Hepatic stellate cell (primary cell): ENCODE measurements at places on chromosomes 16 and 17.

DNA sequence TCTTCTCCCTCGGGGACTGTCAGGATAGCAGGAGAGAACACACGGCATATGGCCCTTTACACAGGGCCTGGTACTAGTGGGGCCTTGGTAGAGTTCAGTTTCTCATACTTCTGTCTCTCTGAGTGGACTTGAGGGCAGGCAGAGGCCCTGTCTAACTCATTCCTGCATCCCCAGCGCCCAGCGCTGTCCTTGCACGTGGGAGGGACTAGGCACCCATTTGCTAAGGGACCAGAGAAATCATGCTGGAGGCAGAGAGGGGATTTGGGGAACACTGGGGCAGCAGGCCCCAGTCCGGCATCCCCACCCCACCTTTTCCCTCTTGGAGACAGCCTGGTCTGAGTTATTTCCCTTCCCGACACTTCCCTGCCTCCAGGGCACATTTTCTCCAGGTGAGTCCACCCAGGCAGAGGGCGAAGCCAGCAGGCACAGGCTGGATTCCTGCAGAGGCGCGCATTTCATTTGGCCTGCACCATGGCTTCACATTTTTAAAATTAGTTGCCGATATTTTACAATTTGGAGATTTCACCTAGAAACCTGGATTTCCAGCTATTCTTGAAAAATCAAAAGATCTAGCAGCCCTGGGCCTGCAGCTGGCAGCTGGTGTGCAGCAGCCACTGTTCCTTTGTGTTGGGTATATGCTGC lies 9.7 kb upstream of the NKD1 start:
- no peak for DNase-seq

GRCh38 chr16:15604460-15605440 lies 38.2 kb downstream of the MARF1 start:
- DNase-seq: no peak

GRCh38 chr17:17560167-17560566 lies 31.3 kb downstream of the PEMT start:
- DNase-seq: no peak

DNA sequence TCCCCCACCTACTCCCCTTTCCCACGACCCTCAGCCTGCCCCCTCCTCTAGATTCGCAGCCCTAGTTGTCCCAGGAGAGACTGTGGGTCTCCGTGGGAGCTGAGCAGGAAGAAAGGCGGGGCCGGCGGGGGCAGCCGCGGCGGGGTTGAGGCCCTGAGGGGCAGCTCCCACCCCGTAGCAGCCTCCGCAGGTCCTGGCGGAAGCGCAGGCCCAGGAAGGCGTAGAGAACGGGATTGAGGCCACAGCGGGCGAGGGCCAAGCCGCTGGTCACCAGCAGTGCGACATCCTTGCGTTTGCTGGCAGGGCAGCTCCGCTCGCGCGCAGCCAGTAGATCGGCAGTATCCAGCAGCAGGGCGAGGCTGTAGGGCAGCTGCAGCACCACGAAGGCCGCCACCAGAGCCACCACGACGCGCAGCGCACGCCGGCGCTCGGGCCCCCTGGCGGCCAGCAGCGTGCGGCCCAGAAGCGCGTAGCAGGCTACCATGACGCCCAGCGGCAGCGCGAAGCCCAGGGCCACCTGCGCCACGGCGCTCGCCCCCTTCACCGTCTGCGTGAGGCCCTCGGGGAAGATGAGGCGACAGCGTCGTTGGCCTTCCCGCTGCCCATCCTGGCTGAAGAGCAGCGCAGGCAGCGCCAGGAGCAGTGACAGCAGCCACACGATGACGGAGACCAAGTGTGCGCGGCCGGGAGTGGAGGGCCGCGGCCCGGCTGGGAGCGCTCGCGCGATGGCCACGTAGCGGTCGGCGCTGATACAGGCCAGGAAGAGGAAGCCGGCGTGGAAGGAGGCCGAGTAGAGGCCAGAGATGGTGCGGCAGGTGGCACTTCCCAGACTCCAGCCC lies 1.9 kb downstream of the CCR10 start:
- DNase-seq: peak; percentile 88

DNA sequence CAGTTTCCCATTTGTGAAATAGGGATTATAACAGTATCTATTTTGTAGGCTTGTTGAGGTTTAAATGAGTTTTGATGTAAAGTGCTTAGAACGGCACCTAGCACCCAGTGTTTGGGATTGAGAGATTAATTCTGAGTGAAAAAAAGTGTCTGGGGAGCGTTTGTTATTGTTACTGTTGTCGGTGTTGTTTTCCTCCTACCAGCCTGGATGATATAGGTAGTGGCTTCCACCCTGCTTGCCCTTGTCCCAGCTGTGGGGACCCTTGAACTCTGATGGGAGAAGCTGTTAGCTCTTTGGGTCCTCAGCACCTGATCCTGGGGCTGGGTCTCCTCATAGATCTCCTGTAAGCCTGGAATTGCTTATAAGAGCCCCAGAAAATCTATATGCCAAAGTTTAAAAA lies 4.9 kb downstream of the FMNL1 start:
- DNase-seq: no peak

DNA sequence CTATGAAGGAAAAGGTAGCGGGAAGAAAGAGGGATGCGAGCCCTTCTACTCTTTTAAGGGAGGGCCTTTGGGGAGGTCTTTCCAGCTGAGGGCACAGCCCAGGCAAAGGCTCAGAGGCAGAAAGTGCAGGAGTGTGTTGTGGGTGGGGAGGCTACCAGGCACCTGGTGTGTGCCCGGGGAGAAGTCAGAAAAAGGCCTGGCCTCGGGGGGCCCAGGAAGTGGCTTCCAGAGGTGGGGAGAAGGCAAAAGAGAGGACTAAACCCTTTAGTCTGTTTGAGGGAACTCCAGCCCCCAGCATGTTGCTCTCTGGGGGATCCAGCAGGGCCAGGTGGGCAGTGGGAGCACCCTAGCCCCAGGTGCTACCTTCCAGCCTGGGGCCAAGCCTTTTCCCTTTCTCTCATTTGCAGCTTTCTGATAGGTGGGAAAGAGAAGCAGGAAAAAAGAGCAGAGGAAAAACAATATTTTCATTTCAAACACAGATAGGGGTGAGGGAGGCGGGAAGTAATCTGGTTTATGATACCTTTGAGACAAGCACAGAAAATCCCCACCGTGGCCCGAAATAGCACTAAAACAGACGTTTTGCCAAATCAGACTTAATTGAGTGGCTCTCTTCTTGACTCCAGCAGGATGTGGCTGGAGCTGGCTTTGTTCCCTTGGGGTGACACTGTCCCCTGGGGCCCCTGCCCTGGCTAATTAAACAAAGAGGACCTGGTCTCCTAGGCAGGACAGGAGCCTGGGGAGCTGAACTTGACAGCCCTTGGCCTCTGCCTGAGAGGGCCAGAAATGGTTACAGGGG lies 10.4 kb downstream of the RAI1 start:
- peak; percentile 27 for DNase-seq

- no peak for DNase-seq
These were observed 3.0 kb downstream of the MT2A start for GRCh38 chr16:56611281-56611833.
